ENCODE measurements at places on chromosomes 12 and 14.

- DNase-seq, result no peak
Measured at GRCh38 chr14:91963465-91963864, 16.0 kb upstream of the FBLN5 start.

GRCh38 chr12:43789941-43790340 lies 16.2 kb downstream of the TWF1 start:
- DNase-seq, result no peak

DNA sequence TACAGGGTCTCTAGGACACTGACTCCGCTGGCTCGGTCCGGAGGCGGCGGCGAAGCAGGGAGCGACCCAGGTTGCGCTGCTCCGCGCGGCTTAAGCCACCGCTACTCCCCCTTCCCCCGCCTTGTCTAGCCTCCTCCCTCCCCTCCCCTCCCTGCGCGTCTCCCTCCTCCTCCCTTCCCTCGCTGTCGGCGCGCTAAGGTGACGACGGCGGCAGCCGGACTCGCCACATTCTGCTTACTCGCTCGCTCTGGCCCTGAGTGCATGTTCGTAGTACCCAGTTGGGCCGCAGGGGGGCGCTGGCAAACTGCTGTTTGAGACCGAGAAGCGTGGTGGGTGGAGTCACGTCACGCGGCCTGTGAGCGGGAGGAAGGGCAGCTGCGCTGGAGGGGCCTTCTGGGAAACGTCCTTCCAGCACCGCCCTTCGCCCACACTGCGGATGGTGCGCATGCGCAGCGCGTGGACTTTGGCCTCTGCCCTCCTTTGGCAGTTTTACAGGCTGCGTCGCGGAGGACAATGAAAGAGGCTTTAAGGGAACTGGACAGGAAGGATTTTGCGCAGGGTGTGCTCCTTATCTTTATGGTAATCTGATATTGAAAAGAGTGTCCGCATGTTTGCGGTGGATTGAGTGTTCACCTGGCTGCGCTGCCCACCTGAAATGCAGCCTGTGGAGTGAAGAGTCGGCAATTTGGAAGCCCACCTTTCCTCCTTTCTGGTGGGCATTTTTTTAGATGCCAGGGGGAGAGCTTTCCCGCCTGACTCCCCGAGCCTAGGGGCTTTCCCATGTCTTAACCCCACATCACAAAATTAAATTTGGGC lies at the start of gene SCAF11:
SCAF11 (minus strand) TSS at position 107 of the 816 bp plus-strand sequence. CDS start 26,407 bp downstream, outside the sequence.
- DNase-seq, result peak; percentile 100

GRCh38 chr12:65918021-65918420 lies 93.7 kb downstream of the HMGA2 start:
- DNase-seq, result no peak

DNA sequence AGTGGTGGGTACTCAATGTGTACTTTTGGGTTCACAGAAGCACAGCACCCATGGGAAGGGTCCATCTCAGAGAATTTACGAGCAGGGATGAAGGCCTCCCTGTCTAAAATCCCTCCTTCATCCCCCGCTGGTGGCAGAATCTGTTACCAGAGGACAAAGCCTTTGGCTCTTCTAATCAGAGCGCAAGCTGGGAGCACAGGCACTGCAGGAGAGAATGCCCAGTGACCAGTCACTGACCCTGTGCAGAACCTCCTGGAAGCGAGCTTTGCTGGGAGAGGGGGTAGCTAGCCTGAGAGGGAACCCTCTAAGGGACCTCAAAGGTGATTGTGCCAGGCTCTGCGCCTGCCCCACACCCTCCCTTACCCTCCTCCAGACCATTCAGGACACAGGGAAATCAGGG lies 1.5 kb upstream of the GPR162 start:
- no peak for DNase-seq

DNA sequence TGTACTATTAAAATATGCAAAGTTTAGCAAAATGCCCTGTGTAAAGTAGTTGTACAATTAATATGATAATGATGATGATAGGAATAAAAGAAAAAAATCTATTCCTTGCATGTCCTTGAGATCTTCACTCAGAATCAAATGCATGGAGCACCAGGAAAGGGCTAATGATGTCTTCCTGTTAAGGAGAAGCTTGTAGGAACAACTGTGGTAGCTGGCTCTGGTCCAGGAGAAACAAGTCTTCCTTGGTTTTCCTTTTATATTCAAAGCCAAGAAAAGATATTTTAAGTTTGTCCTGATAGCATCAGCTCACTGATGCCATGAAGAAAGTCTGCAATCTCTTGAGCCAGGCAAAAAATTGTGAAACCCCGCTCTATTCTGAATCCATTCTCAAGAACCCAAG lies 138.9 kb downstream of the PIK3C2G start:
- DNase-seq, result no peak

DNA sequence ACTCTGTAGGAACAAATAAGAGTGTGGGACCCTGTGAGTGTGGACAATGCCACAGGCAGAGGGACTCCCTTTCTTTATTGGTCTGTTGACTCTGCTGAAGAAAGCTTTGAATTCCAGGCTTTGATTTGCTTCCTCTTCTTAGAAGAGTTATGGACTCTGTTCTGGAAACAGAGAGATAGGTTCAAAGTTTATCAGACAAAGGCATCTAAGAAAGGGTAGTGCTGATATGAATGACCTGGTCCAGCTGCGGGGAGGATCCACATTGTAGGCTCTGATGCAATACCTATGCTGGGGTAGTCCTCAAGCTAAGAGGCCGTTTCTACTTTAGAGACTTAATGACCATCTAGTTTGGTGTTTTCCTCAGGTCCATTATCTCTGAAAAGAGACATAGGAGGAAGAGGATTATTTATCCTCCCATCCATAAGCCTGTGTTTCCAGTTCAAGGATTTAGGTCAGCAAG lies 10.7 kb upstream of the IKZF4 start:
- no peak for DNase-seq

GRCh38 chr12:104356231-104357115 lies 52.9 kb downstream of the EID3 start:
- DNase-seq, result no peak

DNA sequence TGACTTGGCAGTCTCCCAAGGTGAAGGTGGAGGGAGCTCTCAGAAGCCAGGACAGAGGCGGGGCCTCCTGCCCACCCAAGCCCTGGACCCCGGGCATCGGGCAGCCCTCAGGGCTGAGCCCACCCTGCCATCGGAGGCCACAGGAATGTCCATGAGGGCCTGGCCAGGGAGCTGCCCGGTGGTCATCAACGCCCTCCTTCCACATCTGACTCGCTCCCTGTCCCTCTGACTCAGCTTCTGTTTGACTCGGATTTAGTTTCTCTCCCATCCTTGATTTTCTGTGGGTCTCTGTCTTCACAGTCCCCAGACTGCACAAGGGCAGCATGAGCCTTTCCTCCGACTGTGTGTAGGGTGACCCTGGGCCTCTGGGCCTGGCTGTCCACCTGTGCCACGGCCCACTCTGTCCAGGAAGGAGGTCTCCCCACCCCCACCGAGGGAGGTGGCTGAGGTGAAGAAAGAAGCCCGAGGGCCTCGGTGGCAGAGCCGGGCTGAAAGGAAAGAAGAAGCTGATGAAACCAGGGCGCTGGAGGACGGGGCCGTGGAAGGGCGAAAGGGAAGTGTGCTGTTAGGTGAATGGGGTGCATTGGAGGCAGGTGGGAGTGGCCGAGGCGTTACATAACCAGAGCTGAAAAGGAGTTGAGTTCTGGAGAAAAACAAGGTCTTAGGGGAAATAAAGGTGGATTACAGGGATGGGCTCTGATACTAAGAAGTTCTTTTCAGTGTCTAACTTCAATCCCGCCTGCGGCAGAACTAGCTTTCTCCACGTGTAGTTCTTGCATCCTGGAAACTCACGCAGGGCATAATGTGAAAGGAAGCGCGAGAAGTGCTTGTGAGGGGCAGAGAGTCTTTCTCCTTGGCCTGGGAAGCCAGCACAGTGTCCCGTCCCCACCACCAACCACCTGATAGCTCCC lies 16.7 kb upstream of the TMEM106C start:
- peak; percentile 9 for DNase-seq

GRCh38 chr14:92456215-92457015 lies 57.2 kb upstream of the RIN3 start:
- DNase-seq, result no peak

GRCh38 chr12:62933220-62933601 lies 1.7 kb downstream of the PPM1H start:
- DNase-seq, result no peak

DNA sequence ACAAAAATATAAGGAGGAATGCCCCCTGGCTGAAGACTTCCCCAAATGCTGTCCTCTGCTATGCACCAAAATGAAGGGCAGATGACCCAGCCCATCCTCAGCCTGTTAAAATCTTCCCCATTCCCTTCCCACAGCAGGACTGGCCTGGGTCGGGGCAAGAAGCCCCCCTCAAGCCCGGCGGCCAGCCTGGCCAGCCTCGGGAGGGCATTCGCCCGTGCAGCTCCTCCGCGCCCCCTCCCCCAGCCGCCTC lies 413 bp downstream of the RARG start:
- no peak for DNase-seq

- no peak for DNase-seq
Measured at GRCh38 chr14:54048736-54049135, 92.1 kb upstream of the BMP4 start.

- no peak for DNase-seq
Measured at GRCh38 chr12:83067981-83068380, 381.3 kb downstream of the TMTC2 start.

DNA sequence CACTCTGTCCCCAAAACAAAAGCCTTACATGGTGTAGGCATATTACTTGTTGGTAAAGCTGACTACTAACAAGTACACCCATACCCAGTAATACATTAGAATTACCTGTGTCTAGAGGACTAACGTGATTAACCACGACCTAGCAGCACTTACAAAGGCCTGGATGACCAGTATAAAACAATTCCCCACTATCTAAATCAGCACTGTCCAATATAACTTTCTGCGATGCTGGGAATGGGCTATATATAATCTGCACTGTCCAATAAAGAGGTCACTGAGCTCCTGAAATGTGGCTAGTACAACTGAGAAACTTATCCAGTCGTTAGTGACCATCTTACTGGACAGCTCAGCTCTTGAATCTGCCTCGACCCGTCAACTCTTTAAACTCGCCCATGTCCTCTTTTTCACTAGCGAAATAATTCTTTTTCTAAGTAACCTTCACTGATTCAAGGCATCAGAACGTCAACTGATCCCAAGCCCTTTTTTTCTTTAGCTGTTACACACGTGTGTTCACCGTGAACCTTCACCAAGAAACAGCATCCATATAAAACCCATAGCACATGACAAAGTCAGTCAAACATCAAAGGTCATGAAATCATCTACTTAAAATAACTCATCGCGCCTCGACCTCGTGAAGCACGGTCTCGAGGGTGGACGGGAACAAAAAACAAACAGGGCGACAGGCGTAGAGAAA lies 905 bp upstream of the CIPC start:
- no peak for DNase-seq

- DNase-seq, result no peak
Measured at GRCh38 chr14:105193916-105194782, 13.0 kb upstream of the NUDT14 start.

- no peak for DNase-seq
Measured at GRCh38 chr12:3034067-3034750, 43.0 kb upstream of the TSPAN9 start.

GRCh38 chr12:59388176-59388575 lies 207.7 kb upstream of the SLC16A7 start:
- no peak for DNase-seq

GRCh38 chr12:11130999-11131398 lies 3.4 kb downstream of the TAS2R30 start:
- no peak for DNase-seq

GRCh38 chr14:68391311-68392014 lies 401.4 kb downstream of the ZFP36L1 start:
- DNase-seq, result no peak

- DNase-seq, result peak; percentile 26
Measured at GRCh38 chr12:79689477-79690141, 1.2 kb downstream of the PAWR start.

GRCh38 chr12:86659985-86660384 lies 403.8 kb upstream of the MGAT4C start:
- no peak for DNase-seq

- DNase-seq, result no peak
Measured at GRCh38 chr14:72643317-72643801, 250.5 kb downstream of the DPF3 start.

DNA sequence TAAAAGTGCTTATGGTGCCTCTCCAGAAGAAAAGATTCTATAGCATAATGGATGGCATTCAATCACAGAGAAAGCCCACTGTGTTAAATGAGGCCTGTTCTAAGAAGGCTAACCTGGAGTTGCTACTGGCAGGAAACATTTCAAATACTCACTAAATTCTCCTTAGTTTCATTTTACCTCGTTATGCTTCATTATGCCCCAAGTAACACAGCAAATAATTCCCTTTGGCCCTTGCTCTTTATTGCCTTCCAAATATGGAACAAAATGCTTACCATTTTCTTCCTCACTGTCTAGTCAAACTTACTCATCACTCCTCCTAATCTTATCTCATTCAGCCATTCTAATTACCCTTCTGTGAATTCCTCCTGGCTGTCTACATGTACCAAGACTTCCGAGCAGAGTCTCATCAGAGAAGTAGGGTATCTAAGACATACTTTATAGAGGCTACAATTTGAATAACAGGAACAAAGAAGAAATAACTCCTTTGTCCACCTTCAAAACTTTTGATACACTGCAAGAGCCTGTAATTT lies 292.1 kb upstream of the CLEC14A start:
- DNase-seq, result no peak

- no peak for DNase-seq
Measured at GRCh38 chr14:103748534-103748857, 32.9 kb downstream of the ZFYVE21 start.

GRCh38 chr12:116319898-116320621 lies 42.6 kb upstream of the MED13L start:
- DNase-seq, result peak; percentile 66

GRCh38 chr12:2998789-2999264 lies 39.6 kb downstream of the TEAD4 start:
- DNase-seq, result no peak

Data from GDM1 (cell line).